Camera-type eye (tissue), 1 donor: ENCODE measurements at places on chromosomes 2 and 18. TPM values are rescaled to one million over a fixed set of nuclear protein-coding genes. Genes with fewer than 3 reads are reported as not detected.

The CNGA3 gene
- total RNA-seq: 9.7 TPM

The RNF144A gene
- 52.6 TPM for total RNA-seq

The NFATC1 gene
- 11.7 TPM for total RNA-seq

The UGT1A8 gene
- not detected for total RNA-seq

The GPR45 gene
- not detected for total RNA-seq

The SFTPB gene
- not detected for total RNA-seq

The CFAP221 gene
- 4.1 TPM for total RNA-seq

The AOX1 gene
- total RNA-seq: 5.7 TPM

The IL37 gene
- not detected for total RNA-seq

The PHOSPHO2 gene
- 19.4 TPM for total RNA-seq

The CIB4 gene
- not detected for total RNA-seq
